Activated CD4-positive, alpha-beta T cell treated with anti-CD3 and anti-CD28 coated beads, Interleukin-2, amount 10 ng/mL, durations not matched to agents 24 days and 14 days (primary cell): ENCODE measurements at places on chromosomes 3 and 15. TPM values are rescaled to one million over a fixed set of nuclear protein-coding genes. Genes with fewer than 3 reads are reported as not detected.

DNA sequence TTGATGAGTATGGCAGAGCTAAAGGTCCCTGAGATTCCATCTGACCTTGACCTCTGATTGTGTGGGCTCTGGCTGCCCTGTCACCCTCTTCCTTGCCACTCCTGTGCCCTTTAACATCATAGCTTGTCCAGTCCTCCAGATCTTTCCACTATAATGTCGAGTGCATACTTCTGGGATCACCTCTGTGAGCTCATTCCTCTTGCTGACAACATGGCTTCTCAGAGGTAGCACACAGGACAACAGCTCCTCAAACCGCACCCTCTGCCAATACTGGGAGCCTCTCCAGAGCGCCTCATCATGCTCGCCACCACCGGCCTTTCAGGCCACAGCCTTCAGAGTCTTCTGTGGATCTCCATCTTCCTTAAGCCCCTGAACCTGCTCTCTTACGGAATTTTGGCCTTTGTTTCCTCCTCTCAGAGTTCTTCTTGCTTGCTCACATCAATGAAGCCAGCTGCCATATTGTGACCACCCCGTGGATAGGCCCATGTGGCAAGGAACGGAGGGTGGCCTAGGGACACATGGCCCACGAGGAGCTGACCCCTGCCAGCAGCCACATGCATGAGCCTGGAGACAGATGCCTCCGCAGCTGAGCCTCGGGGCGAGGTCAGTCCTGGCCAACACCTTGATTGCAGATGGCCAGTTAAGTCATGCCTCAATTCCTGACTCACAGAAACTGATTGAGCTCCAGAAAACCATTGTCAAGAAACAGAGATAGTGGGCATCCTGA, 31.1 kb downstream of the PLA2G4D start:
- no peaks in the 10 kb centered on the region for H3K36me3 ChIP-seq
- H3K27me3 ChIP-seq = peaks cover 19% of the 10 kb centered on the region
- H3K27ac ChIP-seq = no peak overlapping the region
- DNase-seq = no peak
- H3K4me3 ChIP-seq = no peak overlapping the region

GRCh38 chr3:168870892-168871291, 775.2 kb upstream of the GOLIM4 start:
- no peaks in the 10 kb centered on the region for H3K27me3 ChIP-seq
- no peaks in the 10 kb centered on the region for H3K4me1 ChIP-seq
- DNase-seq = no peak
- no peaks in the 10 kb centered on the region for H3K36me3 ChIP-seq
- H3K4me3 ChIP-seq = no peak overlapping the region
- no peak overlapping the region for H3K27ac ChIP-seq

DNA sequence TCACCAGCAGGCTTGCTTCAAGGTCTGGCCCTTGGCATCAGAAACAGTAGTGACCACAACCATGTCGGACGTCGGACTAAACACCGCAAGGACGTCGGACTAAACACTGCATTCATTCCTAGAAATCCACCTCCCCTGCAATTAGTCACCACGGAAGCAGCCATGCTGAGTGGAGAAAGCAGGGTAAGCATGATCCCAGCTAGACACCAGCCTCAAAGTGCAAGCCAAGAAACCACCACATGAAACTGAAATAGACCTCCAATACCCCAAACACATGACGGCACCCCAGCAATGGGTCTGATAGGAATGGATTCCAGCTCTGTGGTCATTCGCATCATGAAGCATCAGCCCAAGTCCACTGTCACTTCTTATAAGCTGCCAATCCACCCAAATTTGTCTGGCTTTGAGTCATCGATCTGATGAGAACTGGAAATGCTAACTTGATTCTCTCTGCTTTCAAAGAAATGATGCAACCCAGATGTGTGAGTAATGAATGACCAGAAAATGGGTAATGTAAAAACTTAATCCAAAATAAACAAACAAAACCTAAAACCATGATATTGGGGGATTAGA, 348.3 kb upstream of the TMCO5A start:
- no peaks in the 10 kb centered on the region for H3K27me3 ChIP-seq
- no peaks in the 10 kb centered on the region for H3K36me3 ChIP-seq
- no peak for DNase-seq
- H3K27ac ChIP-seq = no peak overlapping the region

DNA sequence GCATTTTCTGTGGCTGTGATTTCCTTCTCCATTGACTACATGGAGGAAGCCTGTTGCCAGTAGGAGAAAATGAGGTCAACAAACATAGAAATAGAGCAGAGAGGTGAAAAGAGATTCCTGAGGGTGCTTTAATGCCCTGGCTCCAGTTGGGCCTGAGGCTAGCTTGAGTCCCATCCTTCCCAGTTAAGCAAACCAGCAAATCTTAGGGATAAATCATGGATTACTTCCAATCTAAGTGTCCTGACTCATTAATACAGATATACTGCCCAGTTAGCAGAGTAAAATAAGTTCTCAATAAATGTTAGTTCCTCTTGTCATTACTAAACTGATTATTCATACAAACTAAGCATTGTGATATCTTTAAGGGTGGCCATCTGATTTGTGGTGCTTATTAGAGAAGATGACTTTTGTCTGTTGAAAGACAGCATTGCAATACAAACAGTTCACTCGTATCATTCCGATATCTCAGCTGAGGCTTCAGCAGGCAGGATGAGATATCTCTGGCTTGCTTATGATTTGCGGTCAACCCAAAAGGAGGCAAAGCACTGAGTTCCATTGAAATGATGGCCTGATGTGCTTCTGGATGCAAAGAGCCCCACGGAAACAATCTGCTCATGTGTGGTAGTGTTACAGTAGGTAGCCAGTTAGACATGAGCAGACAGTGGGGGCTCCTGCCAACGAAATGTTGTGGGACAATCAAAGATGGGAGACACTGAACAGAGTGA, 6.6 kb upstream of the STARD5 start:
- no peak overlapping the region for H3K4me3 ChIP-seq
- no peaks in the 10 kb centered on the region for H3K27me3 ChIP-seq
- no peaks in the 10 kb centered on the region for H3K36me3 ChIP-seq
- H3K4me1 ChIP-seq = peaks cover 9% of the 10 kb centered on the region

DNA sequence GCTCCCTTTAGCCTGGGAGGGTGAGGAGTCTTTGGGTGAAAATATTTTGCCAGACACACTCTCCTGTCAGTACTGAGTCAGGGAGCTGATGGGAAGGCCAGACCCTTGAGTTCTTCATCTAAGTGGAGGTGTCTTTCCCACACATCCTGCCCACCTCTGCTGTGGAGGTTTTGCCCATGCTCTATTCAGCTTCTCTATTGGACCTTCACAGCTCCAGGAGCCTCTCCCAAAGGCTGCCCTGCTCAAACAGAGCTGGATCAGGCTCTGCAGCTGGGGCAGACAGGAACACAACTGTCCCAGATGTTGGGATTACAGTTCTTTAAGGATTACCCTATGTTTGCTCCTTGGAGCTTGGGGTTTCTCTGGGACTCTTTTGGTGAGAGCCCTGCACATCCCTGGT, 77.9 kb downstream of the SPSB4 start:
- H3K4me1 ChIP-seq = no peaks in the 10 kb centered on the region
- DNase-seq = no peak
- peaks cover 11% of the 10 kb centered on the region for H3K27me3 ChIP-seq
- no peaks in the 10 kb centered on the region for H3K36me3 ChIP-seq
- H3K4me3 ChIP-seq = no peak overlapping the region
- H3K27ac ChIP-seq = no peak overlapping the region

DNA sequence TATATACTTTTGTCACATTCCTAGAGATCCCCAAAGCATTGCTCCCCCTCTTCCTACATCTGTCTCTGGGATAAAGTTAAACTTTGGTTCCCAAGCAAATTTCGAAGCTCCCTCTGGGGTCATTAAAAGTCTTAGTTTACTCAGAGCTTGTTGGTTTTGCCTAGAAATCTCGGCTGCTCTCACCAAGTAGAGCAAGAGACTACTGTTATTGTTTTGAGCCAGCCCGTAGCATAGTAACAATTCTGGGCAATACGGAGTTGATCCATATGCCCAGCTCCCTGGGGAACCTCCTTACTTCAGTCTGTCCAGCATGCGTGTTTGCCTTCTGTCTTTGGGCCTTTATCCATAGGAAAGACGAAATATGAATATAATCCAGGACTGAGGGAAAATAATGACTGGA, 10.0 kb upstream of the P3H2 start:
- DNase-seq = no peak
- H3K4me3 ChIP-seq = no peak overlapping the region
- no peaks in the 10 kb centered on the region for H3K4me1 ChIP-seq
- no peak overlapping the region for H3K27ac ChIP-seq

The TMEM207 gene
- total RNA-seq = not detected in 2 replicates

The CYP19A1 gene
- total RNA-seq = 0.09 and 0.35 TPM in 2 replicates
